ENCODE measurements at places on chromosomes 4 and X.

DNA sequence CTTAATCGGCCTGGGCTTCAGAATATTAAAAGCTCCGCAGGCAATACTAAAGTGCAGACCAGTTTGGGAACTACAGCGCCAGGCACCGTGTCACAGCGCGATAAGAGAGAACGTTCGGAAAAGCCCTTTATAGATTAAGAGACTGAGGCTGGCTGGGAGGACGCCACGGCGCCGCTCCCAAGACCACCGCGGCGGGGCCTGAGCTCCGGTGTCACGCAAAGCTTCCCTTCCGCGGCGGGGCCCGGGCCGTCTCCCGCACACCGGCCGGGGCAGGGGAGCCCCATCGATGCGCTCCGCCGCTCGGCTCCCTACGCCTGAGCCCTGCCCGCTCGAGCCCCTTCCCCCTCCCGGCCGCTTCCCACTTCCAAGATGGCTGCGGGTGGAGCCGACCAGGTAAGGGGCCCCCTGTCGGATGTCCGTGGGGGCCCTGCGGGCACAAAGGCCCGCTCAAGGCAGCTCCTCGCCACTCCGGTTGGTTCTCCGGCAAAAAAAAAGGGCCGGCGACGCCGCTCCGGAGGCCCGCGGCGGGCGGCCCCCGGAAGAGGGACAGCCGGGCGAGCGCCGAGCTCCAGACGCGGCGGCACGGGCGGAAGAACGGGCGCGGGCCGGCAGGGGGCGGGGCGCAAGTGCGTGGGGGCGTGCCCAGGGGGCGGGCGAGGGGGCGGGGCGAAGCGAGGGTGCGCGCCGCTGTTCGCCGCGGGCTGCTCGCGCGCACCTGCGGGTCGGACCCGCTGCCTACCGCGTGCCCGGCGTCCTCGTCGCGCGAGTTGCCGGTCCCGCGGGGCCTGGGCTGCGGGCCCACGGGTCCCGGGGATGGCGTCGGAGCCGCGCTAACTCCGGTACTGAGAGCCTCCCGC lies at the start of gene TBC1D14:
TBC1D14 (plus strand) TSS at position 714 of the 857 bp plus-strand sequence. CDS start 13,564 bp downstream, outside the sequence.
- DNase-seq: peak; percentile 77

DNA sequence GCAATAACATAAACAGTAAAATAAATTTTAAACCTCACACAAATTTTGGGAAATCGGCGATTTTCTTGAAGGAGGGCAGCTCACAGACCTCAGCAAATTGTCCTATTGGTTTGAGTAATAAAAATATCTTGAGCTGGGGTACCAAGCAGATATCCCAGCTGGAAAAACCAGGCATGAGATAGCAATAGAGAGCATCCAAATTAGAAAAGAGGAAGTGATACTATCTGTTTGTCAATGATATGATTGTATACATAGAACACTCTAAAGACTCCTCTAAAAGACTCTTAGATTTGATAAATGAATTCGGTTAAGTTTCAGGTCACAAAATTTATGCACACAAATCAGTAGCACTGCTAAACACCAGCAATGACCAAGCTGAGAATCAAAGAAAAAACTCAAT lies 90.5 kb upstream of the ACTRT1 start:
- DNase-seq: no peak

DNA sequence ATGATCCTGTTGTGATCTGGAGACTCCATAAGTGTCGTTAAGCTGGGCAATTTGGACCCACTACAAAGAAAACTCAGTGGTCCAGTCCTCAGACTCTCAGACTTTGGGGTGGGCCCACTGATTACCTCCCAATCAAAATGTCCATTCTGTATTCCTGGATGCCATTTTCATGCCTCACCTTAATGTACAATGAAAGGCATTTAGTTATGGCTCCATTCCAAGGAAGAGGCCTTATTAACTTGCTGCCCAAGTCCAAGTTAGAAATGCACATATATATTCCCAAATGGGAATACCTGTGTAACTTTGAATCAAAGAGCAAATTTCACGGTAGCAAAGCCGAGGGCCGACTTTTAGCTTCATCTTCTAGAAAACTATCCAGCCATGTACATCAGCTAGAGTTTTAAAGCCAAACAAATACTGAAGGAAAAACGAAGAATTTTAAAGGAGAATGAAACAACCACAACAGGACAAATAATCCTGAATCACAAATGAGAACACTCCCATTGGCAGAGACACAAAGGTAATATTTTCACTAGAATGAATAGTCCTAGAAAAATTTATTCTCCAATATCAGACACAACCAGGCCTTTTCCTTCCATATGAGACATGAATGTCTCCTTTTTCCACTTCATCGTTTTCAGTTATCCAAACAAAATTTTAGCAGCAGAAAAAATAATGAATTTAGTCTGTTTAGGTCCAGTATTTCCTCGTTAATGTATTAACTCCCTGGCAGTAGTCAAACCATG lies 63.7 kb upstream of the HHIP start:
- no peak for DNase-seq

GRCh38 chrX:120302434-120302833 lies 8.8 kb downstream of the TMEM255A start:
- DNase-seq: no peak

GRCh38 chr4:83240379-83240875 lies 44.2 kb downstream of the COQ2 start:
- DNase-seq: no peak

GRCh38 chr4:141046255-141046654 lies 87.0 kb downstream of the RNF150 start:
- peak; percentile 86 for DNase-seq

- DNase-seq: peak; percentile 31
Measured at GRCh38 chr4:151694961-151695720, 65.7 kb downstream of the GATB start.

DNA sequence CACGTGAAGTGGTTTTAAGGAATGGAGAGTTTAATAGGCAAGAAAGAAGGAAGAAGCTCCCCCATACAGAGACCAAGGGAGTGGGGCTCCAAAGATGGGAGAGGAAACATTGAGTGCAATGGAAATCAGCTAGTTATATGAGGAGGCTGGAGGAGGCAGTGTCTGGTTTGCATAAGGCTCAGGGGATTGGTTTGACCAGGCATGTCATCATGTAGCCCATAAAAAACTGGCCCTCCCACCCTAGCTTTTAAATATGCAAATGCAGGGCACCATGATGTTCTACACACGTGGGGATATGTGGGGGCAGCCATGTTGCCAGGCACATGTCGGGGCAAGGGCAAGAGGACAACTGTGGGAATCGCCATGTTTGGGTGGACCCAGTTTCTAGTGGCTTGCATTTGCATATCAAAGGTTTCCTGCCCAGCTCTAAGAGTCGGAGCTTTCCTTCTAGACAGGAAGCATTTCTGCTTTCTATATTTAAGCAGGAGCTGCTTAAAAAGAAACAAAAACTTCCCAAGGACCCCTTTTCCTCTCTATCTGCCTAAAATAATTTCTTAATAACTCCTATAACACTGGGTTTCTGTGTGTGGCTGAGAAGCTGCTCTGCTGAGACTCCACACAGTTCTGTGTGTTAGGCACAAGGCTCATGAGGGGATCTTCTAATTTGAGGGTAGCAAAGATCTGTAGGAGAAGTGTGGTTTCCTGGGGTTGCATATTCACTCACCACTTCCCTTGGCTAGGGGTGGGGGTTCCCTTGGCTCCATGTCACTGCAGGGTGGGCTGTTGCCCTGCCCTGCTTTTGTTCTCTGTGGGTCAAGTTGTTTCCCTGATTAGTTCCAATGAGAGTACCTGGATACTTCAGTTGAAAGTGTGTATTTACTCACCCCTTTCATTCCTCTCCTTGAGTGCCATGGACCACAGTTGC lies 113.5 kb downstream of the VSIG4 start:
- DNase-seq: no peak

GRCh38 chrX:26651755-26652154 lies 435.8 kb downstream of the MAGEB5 start:
- DNase-seq: no peak

- DNase-seq: no peak
Measured at GRCh38 chr4:19683426-19683825, 568.3 kb upstream of the SLIT2 start.

DNA sequence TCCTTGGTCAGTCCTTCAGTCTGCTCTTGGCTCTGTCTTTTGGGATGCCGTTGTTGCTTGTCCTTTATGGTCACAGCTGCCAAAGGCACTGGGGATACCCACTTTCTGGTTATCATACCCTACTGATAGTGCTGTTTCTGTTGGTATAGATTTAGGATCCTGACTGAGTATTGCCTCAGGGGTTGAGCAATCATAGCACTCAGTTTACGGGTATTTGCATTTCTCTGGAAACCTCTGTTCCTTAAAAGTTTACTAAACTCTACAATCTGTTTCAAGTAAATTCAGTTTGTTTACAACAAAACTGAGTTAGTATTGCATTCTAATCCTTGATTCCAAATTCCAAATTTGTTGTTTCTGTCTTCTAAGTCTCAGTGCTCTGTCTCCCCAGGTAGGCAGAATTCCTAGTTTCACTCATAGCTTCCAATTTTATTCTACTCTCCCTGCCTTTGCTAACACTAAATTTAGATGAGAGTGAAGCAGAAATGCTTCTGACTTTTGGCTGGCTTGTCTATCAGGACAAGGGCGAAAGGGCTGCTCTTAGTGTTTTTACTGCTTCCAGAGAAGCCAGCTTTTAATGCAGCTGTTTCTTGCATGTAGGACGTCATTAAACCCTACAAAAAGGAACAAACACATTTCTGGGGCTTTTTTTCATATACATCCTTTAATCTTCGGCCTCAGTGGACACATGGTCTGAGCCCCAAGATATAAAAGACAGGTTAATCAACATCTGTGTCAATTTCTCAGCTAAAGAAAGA lies 17.2 kb upstream of the TET2 start:
- no peak for DNase-seq

GRCh38 chrX:72043636-72044035 lies 88.1 kb downstream of the RTL5 start:
- DNase-seq: no peak

DNA sequence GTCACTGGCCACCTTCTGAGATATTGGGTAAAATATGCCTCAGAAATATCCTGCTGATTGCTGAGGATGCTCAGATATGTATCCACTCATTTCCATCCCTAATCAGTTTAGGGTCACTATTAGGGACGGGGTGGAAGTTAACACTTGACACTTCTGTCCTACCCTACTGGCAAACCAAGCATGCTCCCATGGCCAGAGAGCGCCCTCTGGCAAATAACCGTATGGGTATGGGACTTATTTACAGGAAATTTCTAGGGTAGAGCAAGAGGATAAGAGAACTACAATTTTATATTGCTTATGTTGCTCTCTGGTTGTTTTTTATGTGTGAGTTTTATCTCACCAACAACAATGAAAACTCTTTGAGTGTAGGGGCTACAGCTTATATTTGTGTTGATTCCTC lies 86.8 kb upstream of the TSPAN7 start:
- DNase-seq: no peak

- no peak for DNase-seq
Measured at GRCh38 chr4:184280137-184280536, 62.5 kb upstream of the ENPP6 start.

DNA sequence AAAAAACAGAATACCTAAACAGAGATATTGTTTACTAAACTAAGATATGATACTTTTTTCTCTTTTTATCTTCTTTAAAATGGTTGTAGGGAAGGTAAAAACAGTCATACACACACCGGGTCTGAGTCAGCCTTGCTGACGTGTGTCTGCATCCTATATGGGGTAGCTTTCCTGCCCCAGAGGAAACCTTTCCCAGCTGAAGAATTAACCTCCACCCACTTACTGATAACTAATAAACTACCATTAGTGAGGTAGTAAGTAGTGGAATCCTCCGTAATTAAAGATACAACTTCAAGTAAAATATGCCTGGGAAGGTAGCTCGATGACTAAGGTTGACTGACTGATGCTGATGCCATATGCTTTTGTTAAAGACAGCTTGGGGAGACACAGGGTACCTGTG lies 312.2 kb downstream of the DCTD start:
- DNase-seq: no peak

GRCh38 chr4:8278009-8278395 lies 8.4 kb downstream of the HTRA3 start:
- DNase-seq: peak; percentile 68

DNA sequence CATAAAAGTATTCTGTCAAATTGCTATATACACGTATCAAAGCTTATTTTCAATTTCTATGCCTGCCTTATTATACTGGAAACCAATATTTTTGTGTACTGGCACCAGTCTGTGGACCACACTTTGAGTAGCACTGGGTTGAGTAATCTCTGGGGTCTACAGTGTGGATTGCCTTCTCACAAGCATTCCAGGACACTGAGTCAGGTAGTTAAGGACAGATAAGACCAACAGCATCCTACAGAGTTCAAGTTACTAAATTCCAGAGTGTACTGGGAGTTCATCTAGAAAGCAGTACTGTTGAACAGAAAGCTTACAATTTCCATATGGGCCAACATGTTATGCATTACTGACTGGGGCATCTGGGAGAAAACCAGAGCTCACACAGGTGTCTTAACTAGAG lies 61.8 kb downstream of the VMA21 start:
- peak; percentile 12 for DNase-seq

- no peak for DNase-seq
Measured at GRCh38 chrX:69813677-69814076, 197.8 kb downstream of the EDA start.

GRCh38 chr4:148812101-148812500 lies 369.9 kb upstream of the NR3C2 start:
- no peak for DNase-seq

DNA sequence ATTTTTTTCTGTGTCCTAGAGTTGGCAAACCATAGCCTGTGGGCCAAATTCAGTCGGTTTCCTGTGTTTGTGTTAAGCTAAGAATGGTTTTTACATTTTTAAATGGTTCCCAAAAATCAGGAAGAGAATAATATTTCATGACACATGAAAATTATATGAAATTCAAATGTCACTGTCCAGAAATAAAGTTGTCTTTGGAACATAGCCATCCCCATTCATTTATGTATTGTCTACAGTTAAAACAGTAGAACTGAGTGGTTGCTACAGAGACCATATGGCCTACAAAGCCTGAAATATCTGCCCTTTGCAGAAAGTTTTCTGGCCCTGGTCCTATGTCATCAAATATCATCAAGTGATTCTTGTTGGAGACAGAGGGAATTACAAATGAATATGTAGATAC lies 15.5 kb downstream of the FRMPD4 start:
- no peak for DNase-seq

DNA sequence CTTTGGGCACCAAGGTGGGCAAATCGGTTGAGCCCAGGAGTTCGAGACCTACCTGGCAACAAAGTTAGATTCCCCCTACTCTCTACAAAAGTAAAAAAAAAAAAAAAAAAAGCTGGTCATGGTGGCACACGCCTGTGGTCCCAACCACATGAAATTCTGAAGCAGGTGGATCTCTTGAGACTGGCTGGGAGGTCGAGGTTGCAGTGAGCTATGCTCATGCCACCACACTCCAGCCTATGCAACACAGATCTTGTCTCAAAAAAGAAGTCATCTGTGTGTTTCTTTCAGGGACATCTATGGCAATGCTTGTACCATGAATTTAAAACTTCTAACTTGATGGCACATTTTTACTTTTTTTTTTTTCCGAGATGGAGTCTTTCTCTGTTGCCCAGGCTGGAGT lies 55.3 kb downstream of the UGT2A2 start:
- no peak for DNase-seq

- DNase-seq: peak; percentile 45
Measured at GRCh38 chrX:10769696-10770619, 149.6 kb upstream of the MID1 start.

Data from LHCN-M2 (cell line).